ENCODE measurements at places on chromosomes 13 and 19.

DNA sequence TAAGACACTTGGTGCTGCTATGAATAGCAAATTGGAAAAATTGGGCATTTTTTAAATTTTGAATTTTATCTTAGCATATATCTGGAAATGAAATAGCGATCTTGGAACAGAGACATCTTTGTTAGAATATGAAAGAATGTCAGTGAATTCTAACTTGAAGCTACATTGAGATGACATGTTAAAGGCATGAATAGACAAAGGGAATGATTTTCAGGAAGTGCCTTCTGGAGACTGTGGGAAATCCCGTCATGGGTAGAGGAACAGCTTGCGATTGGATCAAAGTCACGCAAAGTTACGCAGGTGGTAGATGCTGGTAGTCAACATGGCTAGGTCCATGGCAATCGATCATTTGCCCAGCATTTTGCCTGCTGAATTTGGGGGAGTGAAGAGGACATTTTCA lies 43.5 kb downstream of the LRCH1 start:
- no peak for DNase-seq

DNA sequence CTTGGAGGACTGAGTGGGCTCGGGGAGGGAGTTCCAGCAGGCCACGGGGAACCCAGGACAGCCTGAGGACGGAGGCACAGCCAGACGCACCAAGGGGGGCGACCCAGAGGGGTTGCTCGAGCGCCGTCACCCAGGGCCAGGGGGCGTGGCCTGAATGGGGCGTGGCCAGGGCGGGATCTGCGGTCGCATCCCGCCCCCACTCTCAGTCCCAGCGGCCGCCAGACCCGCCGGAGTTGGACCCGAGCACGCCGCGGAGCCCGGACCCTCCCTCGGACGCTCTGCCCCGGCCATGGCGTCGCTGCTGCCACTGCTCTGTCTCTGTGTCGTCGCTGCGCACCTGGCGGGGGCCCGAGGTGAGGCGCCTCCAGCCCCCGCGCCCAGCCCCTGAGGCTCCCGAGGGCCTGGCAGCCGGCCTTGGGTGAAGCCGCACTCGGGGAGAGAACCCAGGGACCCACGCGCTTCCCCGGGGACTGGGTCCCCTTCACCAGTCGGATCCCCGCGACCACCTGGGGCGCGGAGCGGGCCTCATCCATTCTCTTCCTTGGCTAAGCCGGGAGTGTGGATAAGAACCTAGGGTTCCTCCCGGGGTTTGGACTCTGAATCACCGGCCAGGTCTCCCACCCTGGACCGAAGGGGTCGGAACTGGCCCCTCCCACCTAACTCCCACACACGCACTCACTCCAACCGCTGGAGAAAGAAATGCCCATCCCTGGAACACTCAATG lies at the start of gene CILP2:
CILP2 (plus strand) TSS at position 205 of the 724 bp plus-strand sequence; CDS start at position 290, 85 bp downstream.
- no peak for DNase-seq

DNA sequence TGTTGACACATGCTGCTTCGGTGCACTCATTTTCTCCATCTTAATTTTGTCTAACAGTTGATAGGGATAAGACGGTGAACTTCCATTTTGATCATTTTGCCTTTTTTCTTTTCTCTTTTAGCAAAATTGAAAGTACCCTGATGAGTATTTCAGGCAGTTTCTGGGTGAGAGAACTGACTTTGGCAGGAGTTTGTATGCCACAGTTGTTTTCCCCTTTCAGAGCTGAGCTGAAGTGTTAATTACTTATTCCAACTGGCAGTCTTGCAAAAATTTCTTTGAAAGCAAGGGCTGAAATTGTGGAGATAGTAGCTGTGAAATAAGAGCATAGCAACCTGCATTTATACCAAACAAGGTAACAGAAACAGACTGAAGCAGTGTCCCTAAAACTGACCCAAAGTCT lies 180.2 kb downstream of the SLITRK5 start:
- peak; percentile 37 for DNase-seq

DNA sequence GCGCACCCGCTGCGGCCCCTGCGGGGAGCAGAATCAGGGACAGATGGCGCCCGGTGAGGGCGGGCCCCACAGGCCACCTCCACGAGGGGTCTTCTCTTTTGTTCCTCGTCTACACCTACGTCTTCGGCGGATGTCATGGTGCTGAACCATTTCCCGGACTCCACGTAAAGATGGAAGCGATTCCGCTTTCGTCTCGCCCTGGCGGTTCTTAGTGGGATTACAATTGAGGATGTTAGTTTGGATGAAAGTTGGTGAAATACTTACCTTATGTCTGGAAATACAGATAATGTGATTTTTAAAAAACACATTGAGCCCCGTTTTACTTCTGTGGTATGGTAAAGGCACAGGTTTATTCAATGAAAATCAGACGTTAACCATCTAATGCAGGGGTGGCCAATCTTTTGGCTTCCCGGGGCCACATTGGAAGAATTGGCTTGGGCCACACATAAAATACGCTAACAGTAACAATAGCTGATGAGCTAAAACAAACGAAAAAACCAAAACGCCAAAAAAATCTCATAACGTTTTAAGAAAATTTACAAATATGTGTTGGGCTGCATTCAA lies 1.4 kb upstream of the ZMYM5 start:
- DNase-seq = peak; percentile 92

- DNase-seq = peak; percentile 89
Observed at GRCh38 chr13:105956921-105957320, 578.5 kb downstream of the EFNB2 start.

- peak; percentile 39 for DNase-seq
Observed at GRCh38 chr13:46146898-46147297, 35.1 kb downstream of the LCP1 start.

GRCh38 chr19:48113190-48113917 lies 2.7 kb upstream of the PLA2G4C start:
- no peak for DNase-seq

DNA sequence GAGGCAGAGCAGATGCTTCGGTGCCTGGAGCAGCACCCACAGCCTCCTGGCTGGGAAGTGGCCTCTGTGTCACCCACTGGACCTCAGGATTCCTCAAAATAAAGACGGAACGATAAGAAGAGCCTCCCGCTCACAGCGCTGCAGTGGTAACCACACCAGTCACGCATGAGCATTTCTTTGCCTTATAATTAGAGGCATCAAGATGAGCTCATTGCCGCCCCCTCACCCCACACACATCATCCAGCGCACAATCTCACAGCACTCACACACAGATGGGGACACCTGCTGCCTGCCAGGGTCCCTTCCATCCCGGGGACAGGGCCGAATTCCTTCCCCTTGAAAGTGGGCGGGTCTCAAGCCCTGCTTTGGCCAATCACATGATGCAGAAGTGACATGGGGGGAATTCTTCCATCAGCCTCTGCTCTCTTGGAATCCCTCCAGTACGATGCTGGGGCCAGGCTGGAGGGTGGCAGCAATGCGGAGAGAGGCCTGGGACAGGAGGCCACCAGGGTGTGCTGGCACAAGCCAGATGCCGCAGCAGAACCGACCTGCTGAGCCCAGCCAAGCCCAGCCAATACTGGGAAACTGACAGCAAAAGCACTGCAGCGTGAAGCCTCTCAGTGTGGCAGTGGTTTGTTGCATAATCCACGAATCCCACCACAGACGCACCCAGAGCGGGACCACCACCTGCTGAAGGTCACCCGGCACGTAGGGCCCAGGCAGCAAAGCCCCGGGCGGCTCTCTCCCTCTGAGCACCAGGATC lies 16.0 kb downstream of the PIP5K1C start:
- DNase-seq = no peak

DNA sequence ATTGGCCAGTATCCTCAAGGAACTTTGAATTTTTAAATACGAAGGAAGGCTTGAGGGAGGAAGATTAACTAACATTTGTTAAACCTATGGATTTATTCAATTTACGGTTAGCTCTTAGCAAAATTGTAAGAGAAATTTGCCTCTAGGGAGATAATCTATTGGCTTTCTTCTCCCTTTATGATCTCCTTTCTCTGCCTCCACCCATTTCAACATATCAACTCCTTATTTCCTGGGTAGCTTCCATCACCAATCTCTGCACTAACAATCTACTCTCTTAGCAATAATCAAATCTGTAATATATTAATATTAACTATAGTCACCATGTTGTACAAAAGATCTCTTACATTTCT lies 233.9 kb upstream of the CSNK1A1L start:
- no peak for DNase-seq

DNA sequence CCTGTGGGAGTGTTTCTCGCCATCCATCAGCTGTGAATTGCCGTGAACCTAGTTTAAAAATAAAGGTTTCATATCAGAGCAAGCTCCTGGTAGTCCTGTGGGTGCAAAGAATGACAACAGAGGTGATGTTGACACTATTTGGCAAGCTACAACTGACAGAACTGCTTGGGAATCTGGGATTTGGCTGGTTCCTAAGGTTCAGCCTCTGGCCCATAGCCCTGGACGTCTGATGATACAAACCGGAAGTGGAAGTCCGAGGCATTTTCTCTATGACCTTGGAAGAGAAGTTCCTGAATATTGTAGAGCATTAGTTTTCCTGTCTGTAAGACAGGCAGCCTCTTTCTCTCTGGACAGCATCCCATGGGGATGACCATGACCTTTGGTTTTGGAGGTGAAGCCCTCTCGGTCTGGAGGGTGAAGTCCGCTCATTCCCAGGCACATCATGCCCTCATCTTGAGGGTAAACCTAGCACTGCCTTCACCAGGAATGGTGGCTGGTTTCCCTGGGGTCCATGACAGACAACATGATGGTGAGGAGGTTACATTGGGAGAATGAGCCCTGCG lies 29.1 kb downstream of the GATAD2A start:
- no peak for DNase-seq

GRCh38 chr19:16384688-16385087 lies 60.1 kb downstream of the KLF2 start:
- no peak for DNase-seq

All from brain (organoid and tissue), 16 donors.